ENCODE measurements at places on chromosomes 13 and 19. TPM values are rescaled to one million over a fixed set of nuclear protein-coding genes. Genes with fewer than 3 reads are reported as not detected.

DNA sequence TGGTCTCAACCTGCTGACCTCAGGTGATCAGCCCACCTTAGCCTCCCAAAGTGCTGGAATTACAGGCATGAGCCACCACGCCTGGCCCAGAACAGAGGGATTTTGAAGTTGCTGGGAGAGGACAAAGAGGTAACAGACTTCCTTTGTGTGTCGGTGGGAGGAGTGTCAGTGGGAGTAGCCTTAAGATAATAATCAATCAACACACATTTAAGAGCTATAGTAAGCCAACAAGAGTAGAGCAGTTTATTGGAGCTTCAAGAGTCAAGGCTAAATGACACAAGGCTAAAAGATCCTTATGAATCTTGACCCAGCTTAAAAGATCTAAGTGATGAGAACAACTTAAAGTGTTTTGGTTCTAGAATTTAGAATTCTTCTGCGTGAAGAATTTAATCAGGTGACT is 47.3 kb upstream of the NBEA start:
- no peak for DNase-seq

The C5AR1 gene
- total RNA-seq, result not detected

The CEACAM20 gene
- total RNA-seq, result not detected

DNA sequence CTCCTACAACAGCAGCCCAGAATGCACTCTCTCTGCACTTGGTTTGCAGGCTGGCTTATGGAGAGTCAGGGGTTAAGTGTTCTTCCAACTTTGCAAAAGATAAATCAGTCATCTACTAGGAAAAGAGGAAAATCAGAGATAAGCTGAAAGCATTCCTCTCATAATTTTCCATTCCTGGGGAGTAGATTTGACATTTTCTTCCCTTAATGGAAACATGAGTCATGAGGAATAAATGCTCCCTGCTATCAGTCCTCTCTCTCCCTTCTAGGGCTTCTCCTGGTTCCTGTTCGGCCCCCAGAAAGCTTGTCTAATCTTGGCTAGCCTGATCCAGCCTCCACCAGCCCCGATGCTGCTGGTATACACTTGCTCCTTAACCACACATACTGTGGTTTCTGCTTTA is 28.4 kb upstream of the ENOX1 start:
- DNase-seq, result peak; percentile 32

The C1QTNF9 gene
- not detected for total RNA-seq

DNA sequence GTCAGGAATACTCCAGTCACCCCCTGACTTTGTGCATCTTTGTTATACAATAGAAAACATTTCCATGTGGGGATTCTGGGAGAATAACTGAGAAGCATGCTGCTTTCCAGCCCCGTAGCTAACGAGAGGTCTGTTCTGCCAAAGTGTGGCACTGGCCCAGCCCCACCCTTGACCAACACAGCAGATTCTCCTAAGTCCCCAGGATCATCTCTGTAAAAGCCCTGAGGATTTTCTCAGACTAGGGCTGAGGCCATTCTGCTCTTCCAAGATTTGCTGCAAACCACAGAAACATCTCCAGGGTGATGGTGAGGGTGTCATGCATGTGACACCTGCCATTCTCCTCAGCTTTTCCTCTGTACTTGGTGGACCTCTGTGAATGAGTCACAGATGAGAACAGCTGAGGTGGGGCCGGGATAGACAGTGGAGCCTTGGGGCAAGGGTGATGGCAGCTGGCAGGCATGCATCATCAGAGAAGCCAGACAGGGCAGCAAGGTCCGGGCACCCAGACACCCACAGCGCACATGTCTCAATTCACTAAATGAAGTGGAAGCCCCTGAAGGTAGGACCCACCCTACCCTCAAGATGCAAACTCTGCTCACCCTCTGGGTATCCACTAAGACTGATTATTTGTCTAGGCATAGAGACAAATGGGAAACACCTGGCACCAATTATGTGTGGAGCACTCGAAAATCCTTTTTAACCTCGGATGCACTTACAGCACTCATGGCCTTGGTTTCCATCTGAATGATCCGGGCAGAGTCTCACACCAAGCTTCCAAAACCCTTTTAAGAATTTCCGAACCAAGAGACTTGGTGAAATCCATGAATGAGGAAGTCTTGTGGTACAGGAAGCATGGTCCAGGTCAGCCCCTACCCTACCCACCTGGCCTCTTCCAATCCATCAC is 20.1 kb upstream of the DOCK9 start:
- peak; percentile 45 for DNase-seq

DNA sequence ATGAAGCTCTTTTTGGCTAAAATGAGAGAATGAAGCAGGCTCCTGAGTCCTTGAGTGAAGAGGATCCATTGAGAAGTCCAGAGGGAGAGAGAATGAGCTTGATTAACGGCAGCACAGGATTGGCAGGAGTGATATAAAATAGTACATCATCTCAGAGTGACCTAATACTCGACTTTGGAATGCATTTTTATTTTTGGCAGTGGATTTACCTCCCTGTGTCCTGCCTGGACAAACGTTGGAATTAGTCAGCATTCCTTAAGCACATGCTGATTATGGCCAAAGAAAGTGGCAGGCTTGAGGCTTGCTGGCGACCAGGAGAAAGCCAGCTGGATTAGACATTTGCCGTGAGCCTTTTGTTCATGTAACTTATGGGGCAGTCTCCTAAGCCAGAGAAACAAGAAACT is 22.9 kb downstream of the LRCH1 start:
- DNase-seq, result peak; percentile 57

DNA sequence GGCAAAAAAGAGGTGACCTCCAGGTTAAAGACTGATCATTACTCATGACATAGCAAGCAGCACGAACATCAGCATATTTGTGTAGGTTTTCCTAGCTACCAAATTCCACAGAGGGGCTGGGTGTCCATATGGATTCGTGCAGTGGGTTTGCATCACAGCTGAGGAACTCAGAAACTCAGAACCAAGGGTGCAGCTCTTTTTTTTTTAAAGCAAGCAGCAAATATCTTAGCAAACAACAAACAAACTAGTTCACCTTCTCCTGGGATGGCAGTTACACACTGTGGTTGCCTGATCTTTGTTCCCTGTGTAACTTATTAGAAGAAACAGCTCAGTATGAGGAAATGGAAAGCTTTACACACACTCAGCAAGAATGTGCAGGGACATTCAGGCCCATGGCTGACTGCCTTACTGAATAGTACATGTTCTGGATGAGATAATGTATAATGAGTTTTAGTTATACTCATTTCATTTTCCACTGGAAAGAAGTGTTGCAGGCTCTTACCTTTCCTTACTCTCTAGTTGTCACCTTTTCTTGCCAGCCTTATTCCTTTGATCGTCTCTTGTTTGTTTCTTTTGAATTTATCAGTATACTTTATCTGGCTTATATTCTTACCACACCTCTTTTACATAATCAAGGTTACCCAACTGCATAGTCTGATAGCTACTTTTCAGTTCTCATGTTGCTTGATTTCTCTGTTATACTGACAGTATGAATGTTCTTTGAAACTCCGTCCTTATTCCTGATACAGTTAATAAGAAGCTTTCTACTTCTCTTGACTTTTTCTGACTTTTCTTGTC is 4.3 kb downstream of the NDFIP2 start:
- DNase-seq, result peak; percentile 15

GRCh38 chr13:52195401-52195837 is 36.0 kb upstream of the NEK3 start:
- peak; percentile 84 for DNase-seq

- DNase-seq, result no peak
Measured at GRCh38 chr19:15316498-15316897, 15.8 kb downstream of the BRD4 start.

The DCT gene
- total RNA-seq, result not detected

DNA sequence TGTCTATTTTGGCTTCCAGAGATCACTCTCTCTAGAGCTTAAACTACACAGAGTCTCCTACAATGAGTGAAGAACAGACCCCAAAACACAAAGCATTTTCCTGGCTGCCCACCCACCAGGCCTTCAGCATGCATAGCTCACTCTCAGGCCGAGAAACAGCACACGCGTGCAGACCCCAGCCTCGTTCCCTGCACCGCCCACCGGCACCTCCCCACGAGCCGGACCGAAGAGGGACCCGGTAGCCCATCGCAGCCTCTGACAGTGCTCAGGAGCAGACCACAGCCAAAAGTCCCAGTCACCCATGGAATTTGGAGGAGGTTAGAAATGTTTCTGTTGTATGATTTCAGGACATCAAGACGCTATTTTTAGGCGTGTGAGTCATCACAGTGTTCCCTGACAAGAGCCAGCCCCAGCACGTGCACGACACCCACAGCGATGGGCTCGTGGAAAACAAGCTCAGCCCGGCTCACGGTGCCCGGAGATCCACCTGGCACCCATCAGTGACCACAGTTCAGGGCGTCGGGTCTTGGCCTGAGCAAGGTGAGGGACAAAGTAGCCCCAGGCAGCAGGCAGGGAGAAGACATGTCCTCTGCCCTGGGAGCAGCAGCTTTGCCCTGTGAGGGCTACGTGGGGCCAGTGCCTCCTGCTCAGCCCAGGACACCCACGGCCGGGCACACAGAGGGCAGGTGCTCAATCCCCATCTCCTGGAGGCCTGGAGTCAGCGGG is 50.1 kb upstream of the SPACA7 start:
- DNase-seq, result no peak

DNA sequence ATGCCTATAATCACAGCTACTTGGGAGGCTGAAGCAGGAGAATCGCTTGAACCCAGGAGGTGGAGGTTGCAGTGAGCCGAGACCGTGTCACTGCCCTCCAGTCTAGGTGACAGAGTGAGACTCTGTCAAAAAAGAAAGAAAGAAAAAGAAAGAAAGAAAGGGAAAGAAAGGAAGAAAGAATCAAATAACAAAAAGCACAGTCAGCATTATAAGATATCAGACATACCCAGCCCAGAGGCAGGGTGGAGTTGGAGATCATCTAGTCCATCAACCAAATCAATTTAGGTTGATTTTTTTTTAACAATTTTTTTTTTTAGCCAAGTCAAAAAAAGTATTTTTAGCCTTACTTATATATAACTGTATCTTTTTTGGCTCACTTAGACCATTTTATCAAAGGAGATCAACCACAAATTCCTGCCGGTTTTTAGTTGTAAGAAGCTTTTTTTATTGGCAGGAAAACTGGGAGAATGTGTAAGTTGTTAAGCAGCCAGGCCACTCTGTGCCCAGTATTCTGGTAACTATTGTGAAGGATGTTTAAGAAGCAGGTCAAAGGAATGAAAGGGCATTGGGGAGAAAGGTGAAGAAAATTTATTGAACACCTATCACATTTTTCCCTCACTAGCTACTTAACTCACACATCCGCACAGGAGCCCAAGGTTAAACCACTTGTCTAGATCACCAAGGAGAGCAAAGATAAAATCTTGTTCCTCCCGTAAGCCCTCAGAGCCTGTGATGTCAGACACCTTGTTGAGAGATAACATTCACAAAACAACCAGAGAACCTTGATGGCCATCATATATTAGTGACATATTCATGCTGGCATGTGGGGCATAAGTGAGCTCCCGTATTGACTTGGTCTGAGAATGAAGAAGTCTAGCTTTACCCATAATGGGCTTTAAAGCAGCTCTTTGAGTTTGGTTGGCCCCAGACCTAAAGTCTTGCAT is 91.8 kb downstream of the COL4A2 start:
- no peak for DNase-seq

DNA sequence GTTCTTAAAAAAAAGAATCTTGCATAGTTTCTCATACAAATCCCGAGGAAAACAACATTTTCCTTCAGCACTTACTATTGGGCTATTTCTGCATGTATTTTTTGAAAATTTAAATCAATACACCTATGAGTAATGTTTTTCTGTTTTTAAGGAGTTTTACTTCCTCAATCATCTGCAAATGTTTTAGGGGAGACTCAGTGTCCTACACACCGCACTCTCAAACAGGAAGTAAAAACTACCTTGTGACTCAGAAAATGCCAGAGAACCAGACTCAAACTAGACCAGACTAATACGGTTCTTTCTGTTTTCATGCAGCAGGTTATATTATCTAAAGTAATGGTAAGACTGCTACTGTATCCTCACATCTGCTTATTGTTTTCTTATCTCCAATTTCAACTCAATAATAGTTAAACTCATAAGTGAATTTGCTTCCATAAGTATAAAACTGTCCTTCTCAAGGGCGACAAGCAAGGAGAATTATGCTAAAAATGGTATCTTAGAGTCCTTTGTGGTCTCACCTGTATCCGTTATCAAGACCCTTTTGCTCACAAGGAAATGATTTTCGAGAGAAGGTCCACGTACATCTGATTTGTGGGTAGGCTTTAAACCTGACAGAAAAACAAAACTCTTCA is 52.5 kb downstream of the FLT3 start:
- no peak for DNase-seq

DNA sequence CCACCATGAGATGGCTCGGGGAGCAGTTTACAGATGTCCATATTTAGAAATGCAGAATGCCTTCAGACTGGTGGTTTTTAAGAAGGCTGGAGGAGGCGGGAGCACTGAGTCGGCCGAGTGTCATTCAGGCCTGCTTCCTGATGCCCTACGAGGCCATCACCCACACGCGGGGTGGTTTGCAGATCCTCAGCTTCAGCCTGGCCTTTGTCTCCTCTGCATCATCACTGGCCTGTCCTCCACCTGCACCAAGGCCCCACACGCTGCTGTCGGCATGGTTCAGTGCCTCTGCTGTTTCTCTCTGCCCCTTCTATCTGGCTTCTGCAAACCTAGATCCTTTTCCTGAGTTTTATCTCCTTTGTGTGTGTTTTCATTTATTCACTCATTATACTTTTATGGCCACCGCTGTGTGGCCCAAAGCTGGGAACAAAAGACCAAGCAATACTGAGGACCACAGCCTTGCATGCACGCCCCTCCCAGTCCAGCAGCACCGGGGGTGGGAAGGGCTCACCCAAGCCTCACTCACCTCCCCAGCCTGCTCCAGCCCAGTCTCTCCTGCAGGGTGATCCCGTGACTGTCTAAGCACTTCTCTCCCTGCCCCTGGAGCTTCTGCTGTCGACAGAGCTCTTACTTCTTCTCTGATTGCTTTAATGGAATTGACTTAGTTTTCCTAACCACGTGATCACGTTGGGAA is 240.8 kb downstream of the TEX29 start:
- no peak for DNase-seq

The TEX29 gene
- 0.14 TPM for total RNA-seq

The CEBPA gene
- 0.19 TPM for total RNA-seq

DNA sequence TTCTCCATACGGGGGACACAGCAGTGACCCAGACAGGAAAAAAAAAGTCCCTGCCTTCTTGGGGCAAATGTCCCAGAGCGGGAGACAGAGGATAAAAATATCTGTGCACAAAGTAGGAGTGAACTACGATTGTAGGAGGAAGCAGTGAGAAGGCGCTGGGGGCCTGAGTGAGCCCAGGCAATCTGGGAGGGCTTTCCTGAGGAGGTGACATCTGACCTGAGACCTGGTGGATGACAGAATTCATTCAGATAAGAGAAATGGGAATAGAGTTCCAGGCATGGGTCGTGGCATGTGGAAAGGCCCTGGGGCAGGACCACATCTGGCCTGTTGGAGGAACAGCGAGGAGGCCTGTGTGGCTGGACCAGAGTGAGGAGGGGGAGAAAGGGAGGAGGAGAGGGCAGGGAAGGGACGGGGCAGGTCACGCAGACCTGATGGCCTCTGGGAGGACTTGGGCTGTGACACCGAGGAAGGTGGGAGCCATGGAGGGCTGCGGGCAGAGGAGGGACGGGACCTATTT is 50.2 kb upstream of the NFIC start:
- DNase-seq, result no peak

DNA sequence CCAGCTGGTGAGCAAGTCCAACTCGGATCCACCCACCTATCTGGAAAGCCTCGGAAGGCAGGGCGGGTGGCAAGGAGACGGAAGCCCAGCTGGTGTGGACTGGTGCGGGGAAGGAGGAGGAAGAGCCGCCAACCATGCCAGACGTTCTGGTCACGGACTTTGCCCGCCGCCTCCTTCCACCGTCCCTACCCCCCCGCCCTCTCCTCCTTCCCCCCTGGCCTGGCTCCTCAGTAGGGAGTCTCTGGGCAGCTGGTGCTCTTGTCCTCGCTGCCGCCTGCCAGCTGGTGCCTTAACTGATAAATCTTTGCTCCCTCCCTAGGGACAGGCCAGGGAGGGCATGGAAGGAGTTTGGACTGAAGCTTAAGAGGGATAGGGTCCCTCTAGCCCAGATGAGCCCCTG is 4.8 kb downstream of the SYNGR4 start:
- DNase-seq, result no peak
